ENCODE measurements at places on chromosomes 1 and 21. TPM values are rescaled to one million over a fixed set of nuclear protein-coding genes. Genes with fewer than 3 reads are reported as not detected.

Gene LHX8
- polyA plus RNA-seq = not detected

Gene LMOD1
- polyA plus RNA-seq = 4.9 TPM

Gene USP33
- 69.8 TPM for polyA plus RNA-seq

Gene BRDT
- polyA plus RNA-seq = 0.29 TPM

- DNase-seq = no peak
Measured at GRCh38 chr1:93817819-93818569, 61.0 kb downstream of the DNTTIP2 start.

- DNase-seq = no peak
Measured at GRCh38 chr1:157132616-157133167, 5.5 kb downstream of the ETV3 start.

- DNase-seq = no peak
Measured at GRCh38 chr1:67874501-67875111, 41.3 kb upstream of the GNG12 start.

- DNase-seq = no peak
Measured at GRCh38 chr1:88877382-88877825, 14.0 kb downstream of the GTF2B start.

DNA sequence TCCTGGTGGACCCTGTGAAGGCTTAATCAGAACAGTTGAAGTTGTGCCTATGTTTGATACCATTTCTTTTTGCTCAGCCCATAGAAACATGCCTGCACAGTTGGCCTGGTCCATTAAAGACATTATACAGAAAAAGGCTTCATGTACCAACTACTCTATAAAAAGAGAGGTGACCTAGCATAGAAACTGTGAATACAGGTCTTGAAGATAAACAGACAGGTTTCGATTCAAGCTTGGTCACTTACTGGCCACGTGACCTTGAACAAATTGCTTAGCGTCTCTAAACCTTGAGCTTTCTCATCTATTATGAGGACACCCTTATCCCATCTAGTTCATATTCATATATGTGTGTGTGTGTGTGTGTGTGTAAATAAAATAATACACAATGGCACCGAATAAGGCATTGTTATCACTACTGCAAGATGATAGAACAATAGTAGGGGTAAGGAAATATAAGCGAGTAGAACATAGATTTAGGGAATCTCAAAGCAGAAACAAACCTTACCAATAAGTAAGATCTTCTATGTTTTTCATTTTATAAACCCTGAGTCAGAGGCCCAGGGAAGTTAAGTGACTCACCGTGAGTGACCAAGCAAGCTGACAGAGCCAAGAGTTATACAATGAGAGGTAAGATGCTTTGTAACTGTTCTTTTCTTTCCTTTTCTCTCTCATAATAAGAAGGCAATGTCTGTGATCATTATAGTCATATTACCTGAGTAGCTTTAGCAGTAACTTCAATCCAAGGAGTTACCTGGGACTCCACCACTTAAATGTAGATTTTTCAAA lies 476.8 kb upstream of the DEPDC1 start:
- DNase-seq = no peak

DNA sequence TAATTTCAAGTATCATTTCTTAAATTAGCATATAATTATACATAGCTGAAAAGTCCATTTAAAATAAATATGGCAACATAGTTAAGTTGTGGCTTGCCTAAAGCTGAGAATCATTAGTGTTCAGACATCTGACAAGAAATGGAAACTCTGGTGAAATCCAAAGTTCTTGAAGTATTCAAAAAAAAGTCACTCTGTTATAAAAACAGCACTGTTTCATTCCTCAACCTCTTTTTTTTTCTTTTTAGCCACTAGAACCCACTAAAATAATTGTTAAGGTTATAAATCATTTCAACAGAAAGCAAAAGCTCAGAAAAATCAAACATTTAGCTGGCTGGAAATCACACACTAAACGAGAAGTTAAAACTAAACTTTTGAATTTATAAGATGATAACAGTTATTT lies 476.7 kb downstream of the LTN1 start:
- DNase-seq = no peak

DNA sequence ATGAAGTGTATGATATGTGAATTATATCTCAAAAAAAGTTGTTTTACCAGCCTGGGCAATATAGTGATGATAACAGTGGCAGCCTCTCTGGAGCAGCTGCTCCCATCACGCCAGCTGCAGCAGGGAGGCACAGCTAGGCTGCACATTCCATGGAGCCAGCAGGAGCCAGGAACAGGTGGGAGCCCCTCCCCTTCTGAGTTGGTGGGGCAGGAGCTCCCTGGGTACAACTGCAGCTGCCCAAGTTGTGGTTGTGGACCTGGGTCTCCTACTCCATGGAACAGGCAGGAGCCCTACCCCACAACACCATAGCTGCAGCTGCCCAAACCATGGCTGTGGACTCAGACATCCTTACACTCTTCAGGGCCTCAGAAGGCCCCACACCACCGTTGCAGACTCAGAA lies 21.7 kb upstream of the FNBP1L start:
- DNase-seq = no peak

DNA sequence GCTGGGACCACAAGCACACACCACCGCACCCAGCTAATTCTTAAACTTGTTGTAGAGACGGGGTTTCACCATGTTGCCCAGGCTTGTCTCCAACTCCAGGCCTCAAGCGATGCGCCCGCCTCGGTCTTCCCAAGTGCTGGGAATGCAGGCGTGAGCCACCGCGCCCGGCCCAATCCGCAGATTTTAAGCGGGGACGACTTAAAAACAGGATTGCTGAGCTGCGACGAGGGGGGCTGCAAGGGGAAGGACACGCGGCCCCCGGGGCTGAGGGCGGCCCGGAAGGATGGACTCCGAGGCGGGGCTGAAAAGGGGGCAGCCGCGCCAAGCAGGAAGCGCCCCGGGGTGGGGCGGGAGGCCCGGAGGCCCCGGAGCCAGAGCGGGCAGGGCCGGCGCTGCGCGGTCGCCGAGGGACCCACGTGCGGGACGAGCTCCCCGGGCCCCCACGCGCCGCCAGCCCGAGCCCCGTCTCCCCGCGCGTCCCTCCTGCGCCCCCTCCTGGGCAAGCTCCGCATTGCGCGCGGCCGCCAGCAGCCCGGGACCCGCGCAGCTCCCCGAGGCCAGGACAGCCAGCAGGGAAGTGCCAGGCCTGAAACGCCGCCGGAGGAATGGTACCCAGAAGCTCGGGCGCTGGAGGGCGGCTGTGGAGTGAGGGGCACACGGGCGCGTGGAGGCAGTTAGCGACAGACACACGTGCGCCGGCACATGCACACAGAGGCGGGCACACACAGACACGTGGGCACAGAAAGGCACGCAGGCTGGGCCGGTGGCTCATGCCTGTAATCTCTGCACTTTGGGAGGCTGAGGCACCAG lies 5.5 kb upstream of the PRKCZ start:
- no peak for DNase-seq

DNA sequence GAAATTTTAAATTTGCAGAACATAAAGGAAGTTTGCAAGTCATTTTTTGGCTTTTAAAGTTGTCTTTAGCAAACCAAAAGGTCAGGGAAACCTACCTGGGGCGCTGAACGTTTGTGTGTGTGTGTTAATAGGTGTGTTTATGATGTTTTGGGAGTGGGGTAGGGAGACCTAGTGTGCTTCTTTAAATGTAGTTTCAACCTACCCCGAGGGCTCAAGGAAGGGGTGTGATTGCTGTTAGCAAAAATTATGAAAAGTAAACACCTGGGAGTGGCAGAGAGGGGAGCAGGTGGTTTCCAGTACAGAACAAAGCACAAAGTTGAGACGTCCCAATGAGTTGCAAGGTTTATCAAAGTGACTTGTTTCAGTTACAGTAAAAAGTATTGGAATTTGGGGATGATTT lies 58.7 kb upstream of the WDR26 start:
- no peak for DNase-seq

- no peak for DNase-seq
Measured at GRCh38 chr1:116492358-116492811, 78.4 kb downstream of the CD58 start.

- no peak for DNase-seq
Measured at GRCh38 chr1:24210195-24210627, 23.1 kb upstream of the IFNLR1 start.

Measured in left renal cortex interstitium (tissue), 4 donors.